ENCODE measurements at places on chromosomes 6 and 20.
A peak's percentile ranks its signal among the peaks of the same experiment; 100 is the strongest.

DNA sequence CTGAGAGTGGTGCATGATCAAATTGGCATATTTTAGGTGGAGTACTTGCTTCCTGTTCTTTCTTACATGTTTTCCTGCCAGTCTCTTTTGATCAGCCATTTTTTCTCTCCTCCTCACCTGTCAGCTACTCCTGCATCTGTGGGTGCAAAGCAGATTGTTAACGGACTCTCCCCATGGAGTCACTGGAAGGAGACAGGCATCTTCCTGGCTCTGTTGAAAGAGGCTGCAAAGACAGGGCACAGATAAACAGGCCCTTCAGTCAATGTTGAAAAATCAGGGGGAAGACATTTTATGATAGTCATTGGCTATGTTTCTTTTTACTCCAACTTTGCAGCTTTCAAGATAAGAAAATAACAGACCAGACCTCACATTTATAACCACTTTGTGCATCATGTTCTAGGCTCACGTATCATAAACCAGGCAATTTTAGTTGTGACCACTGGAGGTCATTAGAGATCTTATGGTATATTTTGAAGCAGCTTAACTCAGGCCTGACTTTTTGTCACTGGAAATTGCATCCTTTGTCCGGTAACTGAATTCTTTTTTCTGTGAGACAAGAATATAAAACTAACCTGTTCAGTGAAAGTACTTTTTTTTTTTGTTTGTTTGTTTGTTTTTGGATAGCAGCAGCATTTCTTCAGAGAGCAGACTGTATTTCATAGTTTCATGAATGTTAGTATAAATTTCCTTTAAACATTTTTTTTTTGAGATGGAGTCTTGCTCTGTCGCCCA is 20.1 kb downstream of the ECT2L start:
- peak; percentile 64 for DNase-seq

DNA sequence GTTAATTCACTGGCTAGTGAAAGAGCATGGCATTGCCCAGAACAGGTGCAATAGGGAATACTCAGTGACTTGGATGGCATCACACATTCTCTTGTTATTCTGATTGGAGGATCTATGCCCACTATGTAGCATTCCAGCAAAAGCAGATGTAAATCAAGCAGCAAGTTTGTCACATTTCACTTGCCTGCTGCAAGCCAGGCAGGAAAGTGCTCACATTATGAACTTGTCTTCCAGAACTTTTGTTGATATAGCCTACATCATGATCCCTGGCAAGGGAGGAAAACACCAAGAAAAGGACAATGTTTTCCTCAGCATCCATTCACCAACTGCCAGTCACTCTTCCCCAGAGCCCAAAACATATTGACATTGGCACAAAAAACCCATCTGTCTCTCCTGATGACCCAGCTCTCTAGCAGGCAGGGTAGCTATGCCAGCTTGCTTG is 77.8 kb downstream of the ARHGAP18 start:
- no peak for DNase-seq

- peak; percentile 56 for DNase-seq
Observed at GRCh38 chr20:2955257-2955970, 82.1 kb downstream of the PTPRA start.

- DNase-seq = no peak
Observed at GRCh38 chr6:23562554-23562953, 563.5 kb upstream of the NRSN1 start.

GRCh38 chr6:26250698-26251044 is 114.3 kb upstream of the BTN3A2 start:
- peak; percentile 15 for DNase-seq

- no peak for DNase-seq
Observed at GRCh38 chr20:42836339-42836738, 353.4 kb downstream of the PTPRT start.

DNA sequence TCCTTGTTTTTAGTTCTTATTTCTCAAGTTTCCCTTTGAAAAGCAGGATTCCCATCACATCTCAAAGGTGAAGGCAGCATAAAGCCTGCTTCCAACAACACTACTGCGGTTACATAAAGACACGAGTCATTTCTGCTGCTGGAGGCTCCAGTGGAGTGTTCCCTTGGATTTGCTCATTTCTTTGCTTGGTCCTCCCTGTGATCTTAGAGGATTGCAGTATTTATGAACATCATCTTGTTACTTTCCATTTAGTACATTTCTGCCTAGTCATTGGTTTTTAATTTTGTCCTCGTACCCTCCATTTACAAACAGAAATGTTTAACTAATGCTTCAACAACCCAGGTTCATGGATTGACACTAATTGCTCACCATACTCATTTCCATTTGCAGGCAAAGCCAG is 298.8 kb downstream of the ZNF217 start:
- DNase-seq = no peak

- peak; percentile 91 for DNase-seq
Observed at GRCh38 chr20:36861875-36862801, 13.8 kb upstream of the TLDC2 start.

GRCh38 chr6:13754644-13755043 is 43.0 kb upstream of the RANBP9 start:
- DNase-seq = no peak

GRCh38 chr6:57013521-57013926 is 33.0 kb upstream of the KIAA1586 start:
- no peak for DNase-seq

GRCh38 chr20:53810661-53811355 is 217.2 kb upstream of the ZNF217 start:
- DNase-seq = no peak

GRCh38 chr20:50450493-50450826 is 59.7 kb upstream of the PTPN1 start:
- DNase-seq = no peak

DNA sequence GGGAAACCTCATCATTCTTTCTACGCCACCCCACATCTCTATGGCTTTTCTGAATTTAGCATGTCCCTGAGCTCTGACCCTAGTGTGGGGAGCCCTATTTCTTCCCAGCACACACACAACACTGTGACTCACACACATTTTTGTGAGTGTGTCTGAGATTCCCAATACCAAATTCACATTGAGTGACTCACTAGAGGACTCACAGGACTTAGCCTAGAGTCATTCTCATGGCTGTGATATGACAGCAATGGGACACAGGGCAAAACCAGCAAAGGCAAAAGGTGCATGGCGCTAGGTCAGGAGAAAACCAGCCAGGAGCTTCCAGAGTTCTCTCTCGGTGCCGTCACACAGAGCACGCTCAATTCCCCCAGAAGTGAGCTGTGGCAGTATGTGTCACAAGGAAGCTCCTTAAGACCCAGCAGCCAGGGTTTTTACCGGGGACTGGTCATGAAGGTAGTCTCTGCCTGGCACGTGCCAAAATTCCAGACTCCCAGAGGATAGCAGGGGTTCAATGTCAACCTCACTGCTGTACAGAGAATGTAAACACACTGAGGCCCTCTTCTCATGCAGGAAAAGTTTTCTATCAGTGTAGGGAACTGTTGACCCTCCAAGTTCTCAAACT is 6.2 kb downstream of the CSTL1 start:
- no peak for DNase-seq

DNA sequence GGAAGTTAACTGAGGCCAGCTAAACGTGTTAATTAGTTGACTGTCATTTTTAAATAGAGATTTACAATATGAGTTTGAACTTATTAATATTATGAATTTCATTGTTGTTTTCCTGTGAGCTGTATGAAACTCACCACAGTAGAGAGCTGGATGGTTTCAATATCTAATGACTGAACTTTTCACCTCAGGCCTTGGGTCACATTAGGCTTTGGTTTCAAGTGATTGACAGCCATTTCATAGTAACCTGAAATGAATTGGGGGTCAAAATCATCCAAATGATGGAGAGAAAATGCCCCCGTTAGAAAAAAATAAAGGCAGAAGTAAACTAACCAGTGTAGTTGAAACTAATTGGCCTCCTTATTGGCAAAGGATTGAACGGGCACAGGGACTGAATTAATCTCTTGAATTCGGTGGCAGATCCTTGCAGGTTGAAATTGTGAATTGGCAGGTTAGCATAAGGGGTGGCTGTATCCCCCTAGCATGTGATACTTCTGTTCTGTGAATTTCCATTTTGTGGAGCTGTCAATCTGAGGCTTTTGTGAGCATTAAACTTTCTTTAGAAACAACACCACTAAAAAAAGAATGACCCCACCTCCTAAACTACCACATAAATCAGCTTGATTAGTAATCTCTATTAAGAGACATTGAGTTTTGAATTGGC is 155.1 kb upstream of the MMS22L start:
- peak; percentile 61 for DNase-seq

- no peak for DNase-seq
Observed at GRCh38 chr6:44453146-44453545, 65.6 kb downstream of the CDC5L start.

DNA sequence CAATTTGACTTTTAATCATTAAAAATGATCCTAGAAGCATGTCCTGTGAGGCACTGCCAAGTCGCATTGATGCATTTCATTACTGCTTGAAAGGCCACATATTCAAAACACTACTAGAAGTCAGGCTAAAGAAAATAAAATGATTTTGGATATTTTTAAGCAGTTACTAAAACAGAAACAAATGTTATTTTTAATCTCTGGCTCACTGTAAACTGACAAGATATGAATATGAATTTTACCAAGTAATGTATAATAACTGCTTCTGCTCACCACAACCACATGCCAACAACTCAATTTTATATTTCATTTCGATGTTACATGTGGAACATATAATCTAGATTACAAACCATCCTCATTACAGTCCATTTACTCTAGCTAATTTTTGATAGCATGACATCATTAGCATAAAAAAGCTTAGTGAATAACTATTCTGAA is 90.6 kb downstream of the ATXN1 start:
- no peak for DNase-seq

- no peak for DNase-seq
Observed at GRCh38 chr6:1609041-1609647, 571 bp upstream of the FOXC1 start.

GRCh38 chr6:108966855-108967755 is 118.9 kb downstream of the ARMC2 start:
- DNase-seq = no peak

- DNase-seq = no peak
Observed at GRCh38 chr6:107741191-107741680, 82.9 kb downstream of the SCML4 start.

DNA sequence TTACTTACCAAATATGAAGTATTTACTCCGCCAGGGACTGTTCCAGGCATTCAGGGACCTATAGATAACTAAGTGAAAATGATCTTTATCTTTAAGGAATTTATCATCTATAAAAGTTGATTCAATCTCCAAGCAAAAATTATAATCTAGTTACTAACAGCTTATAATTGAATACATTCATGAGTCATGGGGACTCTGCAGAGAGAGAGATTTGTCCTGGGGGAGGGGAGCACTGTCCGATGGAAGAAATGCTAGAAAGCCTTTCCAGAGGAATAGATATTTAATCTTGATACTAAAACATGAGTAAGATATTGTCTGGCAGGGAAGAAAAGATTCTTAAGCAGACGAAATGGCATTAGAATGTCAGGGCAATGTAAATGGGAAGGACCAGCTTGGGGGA is 139.3 kb downstream of the CD164 start:
- no peak for DNase-seq

GRCh38 chr6:138681627-138682026 is 91.9 kb upstream of the CCDC28A start:
- DNase-seq = no peak

DNA sequence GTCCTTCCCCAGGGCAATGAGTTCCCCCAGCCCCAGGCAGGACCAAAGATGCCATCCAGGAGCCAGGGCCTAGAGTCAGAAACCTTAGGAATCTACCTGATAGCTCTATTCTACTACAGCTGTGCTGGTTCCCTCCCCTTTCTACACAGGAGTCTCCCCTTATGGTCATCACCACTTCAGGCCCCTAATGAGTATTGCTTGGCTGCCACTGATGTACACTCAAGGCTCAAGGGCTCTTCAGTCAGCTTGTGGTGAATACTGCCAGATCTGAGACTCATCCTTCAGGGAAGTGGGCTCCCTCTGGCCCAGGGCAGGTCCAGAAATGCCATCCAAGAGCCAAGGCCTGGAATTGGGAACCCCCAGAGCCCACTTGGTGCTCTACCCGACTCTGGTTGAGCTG is 248.6 kb downstream of the ALDH8A1 start:
- DNase-seq = no peak

DNA sequence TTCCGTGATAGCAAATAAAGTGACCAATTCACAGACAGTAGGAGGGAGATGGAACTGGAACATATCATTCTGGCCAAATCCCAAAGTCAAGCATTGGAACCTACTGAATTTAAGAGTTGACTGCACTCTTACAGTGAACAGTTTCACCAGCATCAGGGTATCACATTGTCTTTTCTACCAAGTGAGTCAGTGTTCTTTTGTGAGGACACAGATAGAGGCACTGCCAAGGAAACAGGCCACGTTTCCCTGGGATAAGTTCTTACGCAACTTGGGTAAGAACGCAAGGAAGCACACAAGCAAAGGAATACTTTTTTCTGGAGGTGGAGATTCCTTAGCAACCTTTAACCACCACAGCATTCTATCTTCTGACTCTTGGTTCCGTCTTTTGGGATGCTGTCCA is 28.6 kb upstream of the ENPP5 start:
- no peak for DNase-seq

DNA sequence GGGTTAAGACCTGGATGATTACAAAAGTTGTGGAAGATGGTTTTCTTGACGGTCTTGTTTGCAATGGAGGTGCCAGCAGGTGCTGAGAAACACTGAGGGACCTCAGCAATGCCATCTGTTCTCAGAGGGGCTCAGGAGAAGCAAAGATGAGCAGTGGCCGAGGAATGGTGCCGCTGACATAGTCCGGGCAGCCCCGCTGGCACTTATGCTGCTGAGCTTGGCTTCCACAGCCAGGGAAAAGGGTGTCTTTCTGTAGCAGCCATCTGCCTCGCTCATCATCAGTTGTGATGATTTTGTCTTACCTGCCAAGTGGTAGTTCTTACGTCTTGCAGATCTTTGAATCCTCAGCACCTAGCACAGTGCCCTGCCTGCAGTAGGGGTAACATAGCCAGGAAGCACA is 55.7 kb downstream of the PPP1R14C start:
- DNase-seq = no peak

- no peak for DNase-seq
Observed at GRCh38 chr6:112307707-112308106, 39.4 kb upstream of the RFPL4B start.

GRCh38 chr6:14127611-14128010 is 10.0 kb downstream of the CD83 start:
- no peak for DNase-seq

DNA sequence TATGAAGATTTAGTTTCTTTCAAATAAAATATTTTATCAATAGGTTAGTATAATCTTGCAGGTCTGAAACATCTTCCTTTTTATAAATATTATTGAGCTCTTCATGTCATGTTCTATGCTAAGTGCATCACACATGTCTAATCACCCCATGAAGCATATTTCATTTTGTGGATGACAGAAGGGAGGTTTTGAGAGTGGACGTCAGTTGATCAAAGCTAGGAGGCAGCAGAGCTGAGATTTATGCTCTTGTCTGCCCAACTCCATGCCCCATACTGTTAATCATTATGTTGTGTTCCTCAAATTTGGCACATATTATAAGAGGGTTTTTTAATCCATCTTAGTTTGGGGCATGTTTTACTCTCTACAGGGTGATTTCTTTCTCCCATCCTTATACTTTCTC is 22.7 kb downstream of the DSE start:
- DNase-seq = no peak

GRCh38 chr6:64266351-64266821 is 630.8 kb downstream of the PHF3 start:
- DNase-seq = no peak
